ENCODE measurements at places on chromosomes 2 and 18.

- no peak for DNase-seq
These were observed 69.9 kb downstream of the MEMO1 start for GRCh38 chr2:31940920-31941319.

DNA sequence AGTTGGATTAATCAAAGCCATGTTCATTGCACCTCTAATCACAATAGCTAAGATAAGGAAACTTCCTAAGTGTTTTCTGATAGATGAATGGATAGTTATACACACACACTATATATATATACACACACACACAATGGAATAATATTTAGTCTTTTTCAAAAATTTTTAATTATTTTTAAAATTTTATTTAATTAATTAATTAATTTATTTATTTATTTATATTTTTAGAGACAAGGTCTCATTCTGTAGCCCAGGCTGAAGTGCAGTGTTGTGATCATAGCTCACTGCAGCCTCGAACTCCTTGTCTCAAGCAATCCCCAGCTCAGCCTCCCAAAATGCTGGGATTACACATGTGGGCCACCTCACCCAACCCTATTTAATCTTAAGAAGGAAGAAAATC, 481.0 kb upstream of the TNP1 start:
- no peak for DNase-seq

DNA sequence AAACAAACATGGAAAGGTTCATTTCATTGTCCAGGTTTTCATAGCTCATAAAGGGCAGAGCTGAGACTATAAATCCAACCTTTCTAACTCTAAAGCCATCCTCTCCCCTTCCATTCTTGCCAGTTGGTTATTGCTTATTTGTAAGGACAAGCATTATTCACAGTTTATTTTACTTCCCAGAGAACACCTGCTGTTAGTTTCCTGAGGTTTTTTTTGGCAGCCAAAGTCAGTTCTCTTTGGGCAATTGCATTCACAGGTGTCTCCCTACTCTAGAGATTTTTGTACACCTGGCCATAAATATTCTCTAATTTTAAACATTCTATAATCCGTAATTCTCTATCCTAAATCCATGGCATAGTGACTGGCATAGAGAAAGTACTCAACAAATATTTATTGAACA, 87.3 kb upstream of the SPHKAP start:
- DNase-seq: peak; percentile 52

DNA sequence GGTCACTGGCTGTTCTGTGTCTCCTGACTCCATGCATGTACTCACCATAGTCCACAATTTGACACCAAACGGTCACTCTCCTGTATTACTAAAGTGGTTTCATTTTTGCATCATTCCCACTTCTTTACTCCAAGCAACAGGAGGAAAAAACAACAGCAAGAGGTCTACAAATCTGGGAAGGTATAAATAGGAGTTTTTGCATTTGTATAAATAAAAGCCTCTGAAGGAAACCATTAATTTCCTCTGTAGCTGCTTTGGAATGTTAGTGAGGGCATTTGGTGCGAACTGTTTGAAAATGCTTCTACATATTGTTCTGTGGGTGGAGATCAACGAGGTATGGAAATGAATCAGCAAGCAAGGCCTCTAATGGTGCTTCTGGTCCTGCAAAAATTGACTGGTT, 148.5 kb upstream of the DLX2 start:
- DNase-seq: no peak

DNA sequence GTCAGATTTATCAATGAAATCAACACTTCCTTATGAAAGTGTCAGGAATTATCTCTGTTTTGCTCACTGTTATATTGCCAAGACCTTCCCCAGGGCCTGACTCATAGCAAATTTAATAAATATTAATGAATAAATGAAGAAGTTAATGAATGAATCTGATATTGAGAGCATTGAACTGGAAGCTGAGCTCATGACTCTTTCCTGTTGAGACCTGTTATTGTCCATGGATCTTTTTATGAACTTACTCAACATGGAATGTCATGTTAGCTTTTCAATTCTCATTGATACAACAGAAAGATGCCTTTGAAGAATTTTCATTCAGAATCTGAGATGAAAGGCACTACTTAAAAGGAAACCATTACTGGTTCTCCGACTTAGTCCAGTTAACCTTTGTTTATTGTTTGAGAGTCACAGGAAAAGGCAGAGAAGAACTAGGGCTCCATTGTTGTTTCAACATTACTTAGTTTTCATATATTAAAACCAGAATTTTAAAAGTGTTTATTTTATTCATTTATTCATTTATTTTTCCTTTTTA, 90.4 kb upstream of the UNC80 start:
- no peak for DNase-seq

GRCh38 chr18:57749604-57749970, 53.5 kb downstream of the ATP8B1 start:
- no peak for DNase-seq

DNA sequence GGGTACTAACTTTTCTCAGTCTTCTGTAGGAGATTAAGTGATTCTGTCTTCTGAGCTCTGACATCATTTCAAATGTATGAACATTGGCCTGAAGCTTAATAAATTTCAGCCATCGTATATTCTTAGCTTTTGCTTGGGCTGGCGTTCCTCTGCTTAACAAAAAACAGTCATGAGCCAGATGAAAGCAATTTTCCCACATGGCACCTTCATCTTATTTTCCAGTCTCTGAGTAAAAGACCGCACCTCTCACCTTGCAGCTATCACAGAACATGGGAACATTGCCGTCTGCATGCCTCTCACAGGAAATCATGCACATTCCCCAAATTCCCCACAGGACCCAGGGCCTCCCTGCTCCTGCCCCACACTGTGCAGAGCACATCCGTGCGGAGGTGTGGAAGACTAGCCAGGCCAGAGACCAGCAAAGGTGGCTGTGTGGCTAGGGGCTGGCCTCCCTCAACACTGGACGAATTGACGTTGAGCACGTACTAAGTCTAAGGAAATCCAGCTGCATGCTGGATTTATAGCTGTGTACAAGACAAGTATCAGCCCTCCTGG, 531.8 kb upstream of the ID2 start:
- no peak for DNase-seq

GRCh38 chr2:174334781-174335251, at the start of gene SP9:
TSS of gene SP9 (plus strand) at chr2:174334954. CDS start at chr2:174335093, 139 bp downstream.
- no peak for DNase-seq

DNA sequence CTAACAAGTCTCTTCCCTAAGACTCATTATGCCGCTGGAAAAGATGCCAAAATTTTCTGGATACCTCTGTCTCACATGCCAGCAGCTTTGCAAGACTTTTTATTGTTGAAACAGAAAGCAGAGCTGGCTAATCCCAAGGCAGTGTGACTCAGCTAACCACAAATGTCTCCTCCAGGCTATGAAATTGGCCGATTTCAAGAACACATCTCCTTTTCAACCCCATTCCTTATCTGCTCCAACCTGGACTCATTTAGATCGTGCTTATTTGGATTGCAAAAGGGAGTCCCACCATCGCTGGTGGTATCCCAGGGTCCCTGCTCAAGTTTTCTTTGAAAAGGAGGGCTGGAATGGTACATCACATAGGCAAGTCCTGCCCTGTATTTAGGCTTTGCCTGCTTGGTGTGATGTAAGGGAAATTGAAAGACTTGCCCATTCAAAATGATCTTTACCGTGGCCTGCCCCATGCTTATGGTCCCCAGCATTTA, 26.3 kb downstream of the DHRS9 start:
- DNase-seq: no peak

DNA sequence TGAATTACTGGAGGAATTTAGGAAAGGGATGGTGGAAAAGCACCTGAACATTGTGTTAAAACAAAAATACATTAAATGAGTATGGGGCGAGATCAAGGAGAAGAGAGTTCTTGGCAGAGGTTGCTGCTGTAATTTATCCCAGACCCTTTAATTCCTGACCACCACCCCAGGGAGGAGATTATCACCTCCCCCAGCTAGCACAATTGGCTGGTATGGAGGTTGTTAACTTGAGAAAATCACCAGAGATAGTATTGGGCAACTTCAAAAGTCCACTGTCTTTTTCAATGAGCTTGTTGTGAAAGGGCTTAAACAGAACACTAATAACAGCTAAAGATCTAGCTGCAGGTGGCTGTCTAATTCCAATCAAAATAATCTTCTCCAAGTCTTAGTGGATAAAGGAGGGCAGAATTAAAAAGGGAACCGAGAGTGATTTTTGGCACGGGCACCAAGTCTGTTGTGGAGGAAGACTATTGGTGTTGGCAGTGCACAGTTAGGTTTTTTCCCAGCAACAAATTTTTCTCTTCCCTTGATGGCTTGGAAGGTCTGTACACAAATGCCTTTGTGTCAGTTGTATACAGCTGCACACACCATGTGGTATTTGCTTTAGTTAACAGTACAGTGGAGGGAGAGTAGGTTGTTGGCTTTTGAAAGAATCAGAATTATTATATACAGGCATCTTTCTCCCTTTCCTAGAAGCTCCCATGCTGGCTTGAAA, 289.5 kb downstream of the SLC4A3 start:
- DNase-seq: no peak

DNA sequence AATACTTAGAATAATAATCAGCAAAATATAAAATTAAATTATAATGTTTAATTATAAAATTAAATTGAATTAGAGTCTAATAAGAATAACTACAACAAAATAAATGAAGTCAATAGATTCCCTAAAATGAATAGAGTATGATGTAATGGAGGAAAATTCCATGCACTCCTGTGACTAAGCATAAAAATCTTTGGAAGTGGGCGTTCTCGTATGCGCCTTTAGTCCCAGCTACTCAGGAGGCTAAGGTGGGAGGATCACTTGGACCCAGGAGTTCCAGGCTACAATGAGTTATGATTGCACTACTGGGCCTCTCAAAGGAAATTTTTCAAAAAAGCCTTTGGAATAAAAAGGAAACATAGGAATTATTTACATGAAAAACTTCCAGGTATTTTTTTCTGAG, 955.4 kb upstream of the POU3F3 start:
- no peak for DNase-seq

- no peak for DNase-seq
These were observed 322.1 kb upstream of the MEX3C start for GRCh38 chr18:51519571-51519970.

GRCh38 chr2:223588251-223588650, 13.9 kb downstream of the SCG2 start:
- DNase-seq: no peak

- no peak for DNase-seq
These were observed 52.3 kb downstream of the RAB10 start for GRCh38 chr2:26086155-26086637.

- DNase-seq: no peak
These were observed 18.3 kb upstream of the BMP10 start for GRCh38 chr2:68889500-68889899.

GRCh38 chr18:79355433-79356335, 40.0 kb upstream of the NFATC1 start:
- no peak for DNase-seq

GRCh38 chr2:179837408-179837807, 24.0 kb downstream of the ZNF385B start:
- no peak for DNase-seq

DNA sequence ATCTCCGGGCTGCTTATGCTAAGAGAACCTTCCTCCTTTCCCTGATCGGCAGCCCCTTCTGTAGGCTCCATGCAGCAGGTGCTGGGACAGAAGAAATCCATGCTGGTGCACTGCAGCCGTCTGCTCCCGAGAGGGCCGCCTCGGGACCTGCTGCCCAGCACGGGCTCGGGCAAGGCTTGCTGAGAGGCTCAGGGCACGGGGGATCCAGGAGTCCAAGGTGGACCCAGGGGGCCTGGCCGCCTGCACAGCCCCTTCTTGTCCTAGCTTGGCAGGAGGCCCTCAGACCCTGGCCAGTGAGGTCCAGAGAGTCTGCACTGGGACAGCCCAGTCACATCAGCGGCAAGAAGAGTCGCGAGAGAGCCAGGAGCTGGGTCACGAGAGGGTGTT, 13.3 kb upstream of the DUSP2 start:
- no peak for DNase-seq

DNA sequence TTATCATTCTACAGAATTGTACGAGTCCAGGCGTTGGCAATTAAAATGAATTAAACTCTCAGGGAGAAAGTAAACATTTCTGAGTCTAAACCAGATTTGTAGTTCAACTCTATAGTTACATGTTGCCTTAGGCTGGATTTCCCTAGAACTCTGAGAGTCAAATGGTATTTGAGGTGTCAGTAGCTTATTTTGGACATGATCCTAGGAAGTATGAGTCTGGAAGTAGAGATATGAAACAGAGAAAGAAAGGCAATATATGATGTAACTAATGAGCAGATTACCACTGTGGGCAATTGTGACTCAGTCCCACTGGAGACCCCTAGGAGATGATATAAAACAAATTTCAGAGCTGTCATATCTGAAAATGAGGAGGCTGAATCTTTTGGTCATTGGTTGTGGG, 199.1 kb upstream of the UBE2E3 start:
- DNase-seq: no peak

GRCh38 chr2:129481306-129482219, 497.9 kb upstream of the RAB6C start:
- no peak for DNase-seq

GRCh38 chr18:35477497-35477896, 20.3 kb downstream of the INO80C start:
- no peak for DNase-seq

DNA sequence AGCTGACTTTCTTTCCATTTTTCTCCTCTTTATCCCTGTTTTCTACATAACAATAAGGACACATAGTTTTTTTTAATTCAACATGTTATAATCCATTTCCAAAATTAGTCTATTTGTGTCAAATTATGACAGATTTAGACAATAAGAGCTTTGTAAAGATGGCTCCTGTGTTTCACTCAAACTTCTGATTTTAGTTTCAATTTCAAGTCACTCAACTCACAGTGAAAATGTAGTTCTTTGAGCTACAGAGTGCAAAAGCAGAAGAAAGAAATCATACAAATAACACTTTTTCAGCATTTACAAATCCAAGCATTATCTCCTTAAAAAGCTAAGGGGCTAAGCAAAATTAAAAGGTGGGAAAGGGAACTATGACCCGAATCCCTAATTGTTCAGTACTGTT, 340.7 kb upstream of the TRIB2 start:
- no peak for DNase-seq

Data from cerebellum (tissue), 4 donors.